ENCODE measurements at places on chromosomes 5 and 9.

- no peak for DNase-seq
Measured at GRCh38 chr9:109121232-109121796, 1.6 kb upstream of the TMEM245 start.

- DNase-seq = no peak
Measured at GRCh38 chr5:43533646-43534045, 18.7 kb upstream of the C5orf34 start.

DNA sequence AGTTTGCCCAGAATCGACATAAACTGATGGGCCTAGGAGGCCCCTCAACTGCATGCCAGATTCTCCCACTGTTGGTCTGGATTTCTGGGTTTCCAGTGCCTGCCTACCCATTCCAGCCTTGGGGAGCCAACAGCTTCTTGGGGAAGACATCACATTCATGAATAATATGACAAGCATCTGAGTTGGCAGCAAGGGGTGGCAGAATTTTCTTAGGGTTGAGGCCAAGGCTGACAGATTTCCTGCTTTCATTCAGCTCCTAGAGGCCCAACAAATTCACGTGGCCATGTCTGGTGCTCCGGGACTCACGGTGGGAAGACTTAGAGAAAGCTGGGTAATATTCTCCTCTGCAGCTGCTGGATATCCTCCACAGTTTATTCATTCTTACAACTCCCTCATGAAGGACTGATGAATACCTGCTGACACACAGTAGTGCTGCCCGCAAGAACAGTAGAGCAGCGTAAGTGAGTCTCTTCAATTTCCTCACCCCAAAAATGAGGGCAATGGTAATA lies 305.0 kb upstream of the TNC start:
- no peak for DNase-seq

- DNase-seq = no peak
Measured at GRCh38 chr5:78810098-78810920, 161.7 kb upstream of the LHFPL2 start.

GRCh38 chr9:10903969-10904368 lies 291.2 kb upstream of the PTPRD start:
- no peak for DNase-seq

GRCh38 chr5:10149911-10150310 lies 99.8 kb downstream of the ATPSCKMT start:
- no peak for DNase-seq

- DNase-seq = peak; percentile 63
Measured at GRCh38 chr9:6703898-6704639, 53.7 kb upstream of the KDM4C start.

- DNase-seq = no peak
Measured at GRCh38 chr9:112249277-112249676, 74.2 kb upstream of the SUSD1 start.

DNA sequence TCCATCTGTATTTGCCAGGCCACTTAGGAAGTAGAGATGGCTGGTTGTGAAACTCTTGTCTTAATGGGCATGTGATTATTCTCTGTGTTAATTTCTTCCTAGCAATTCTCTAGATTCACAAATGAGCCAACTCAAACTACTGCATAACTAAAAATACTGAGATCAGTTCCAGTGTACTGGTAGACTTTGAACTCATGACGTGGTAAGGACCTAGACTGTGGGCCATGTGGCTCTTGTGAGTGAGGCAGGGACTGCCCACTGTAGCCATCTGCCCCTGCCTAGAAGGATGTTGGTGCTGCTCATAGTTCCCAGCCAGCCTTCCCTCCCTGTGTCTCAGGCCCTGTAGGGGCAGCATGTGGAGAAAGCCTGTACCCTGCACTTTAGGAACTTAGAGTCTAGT lies 47.4 kb downstream of the CYSTM1 start:
- no peak for DNase-seq

DNA sequence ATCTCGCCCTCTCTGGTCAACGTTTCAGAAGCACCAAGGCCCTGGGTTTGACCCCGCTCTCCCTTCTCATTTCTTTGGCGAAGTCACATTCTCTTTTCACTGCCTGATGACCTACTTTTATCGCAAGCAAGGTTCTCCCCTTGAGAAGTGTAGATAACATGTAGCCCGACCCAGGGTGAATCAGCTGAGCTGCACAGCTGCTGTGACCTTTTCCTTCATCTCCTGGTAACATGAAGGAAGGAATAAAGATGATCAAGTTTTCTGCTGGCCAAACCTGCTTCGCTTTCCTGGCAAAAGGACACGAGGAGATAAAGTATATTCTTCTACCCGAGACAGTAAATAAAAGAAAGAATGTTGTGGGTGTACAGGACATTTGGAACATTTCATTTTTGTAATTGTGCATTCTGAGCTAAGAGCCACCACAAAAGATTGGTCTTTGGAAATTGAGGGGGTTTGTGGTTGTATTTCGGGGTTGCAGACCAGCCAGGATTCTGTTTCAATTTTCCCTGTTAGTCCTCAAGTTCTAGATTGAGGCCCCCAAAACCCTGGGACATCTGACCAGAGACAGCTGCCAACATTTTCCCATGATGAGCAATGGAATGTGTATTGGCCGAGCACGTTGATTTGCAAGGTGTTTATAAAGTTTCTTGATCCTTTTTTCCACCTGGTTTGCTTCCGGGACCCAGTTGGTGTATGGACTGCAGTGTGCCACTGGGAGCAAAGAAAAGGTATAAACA lies 155.1 kb upstream of the ZNF462 start:
- no peak for DNase-seq

- no peak for DNase-seq
Measured at GRCh38 chr9:35517552-35518224, 27.8 kb downstream of the RUSC2 start.

DNA sequence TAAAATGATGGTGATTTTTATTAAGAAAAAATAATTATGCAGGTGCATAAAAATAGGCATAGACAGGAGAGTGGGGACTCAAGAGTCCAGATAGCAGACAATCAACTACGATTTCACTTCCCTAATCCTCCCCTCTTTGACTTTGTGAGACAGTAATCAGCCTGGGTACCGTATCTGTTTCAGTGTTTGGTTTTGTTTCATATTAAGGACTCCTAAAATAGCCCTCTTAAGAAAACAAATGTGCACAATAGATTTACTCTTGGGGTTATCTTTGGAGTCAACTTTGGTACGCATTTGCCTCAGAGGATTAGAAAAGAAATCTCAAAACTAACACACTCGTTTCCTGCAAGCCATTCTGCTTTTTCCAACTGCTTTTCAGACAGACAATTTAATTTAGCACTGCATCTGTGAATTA lies 96.3 kb downstream of the ZNF608 start:
- DNase-seq = no peak

DNA sequence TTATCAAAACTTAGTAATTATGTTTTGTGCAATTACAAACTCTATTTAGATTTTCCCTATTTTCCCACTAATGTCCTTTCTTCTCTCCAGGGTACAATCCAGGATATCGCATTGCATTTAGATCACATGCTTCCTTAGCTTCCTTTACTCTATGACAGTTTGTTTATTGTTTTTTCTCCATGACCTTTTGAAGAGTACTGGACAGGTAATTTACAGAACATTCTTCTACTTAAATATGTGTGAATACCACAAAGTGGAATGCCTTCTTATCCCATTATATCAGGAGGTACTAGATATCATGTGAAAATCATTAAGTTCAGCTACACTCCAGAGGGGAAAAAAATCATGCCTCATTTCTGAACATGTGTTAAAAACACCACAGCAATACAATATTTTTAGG lies 776.6 kb upstream of the CDH9 start:
- DNase-seq = no peak

Data from stimulated activated CD8-positive, alpha-beta memory T cell treated with anti-CD3 and anti-CD28 coated beads, Interleukin-4, amount 100 ng/mL, for 1 hour (primary cell).